ENCODE measurements at places on chromosomes 7 and 10.

DNA sequence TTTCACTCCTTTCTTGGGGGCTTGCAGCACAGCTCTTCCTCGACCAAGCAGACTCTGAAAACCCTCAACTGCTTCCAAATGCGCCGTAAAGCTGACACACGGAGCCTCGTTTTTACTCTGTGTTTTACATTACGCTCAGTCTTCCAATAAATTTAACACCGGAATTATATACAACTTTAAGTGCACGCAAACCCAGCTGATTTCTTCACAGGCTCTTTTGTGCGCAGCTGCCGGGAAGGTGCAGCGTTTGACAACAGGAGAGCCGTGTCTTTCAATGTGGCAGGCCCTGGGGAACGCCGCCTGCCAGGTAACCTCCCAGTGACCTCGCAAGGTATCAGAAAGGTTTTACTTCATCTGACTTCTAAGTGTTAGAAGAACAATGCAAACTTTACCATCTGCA lies 35.0 kb downstream of the GFRA1 start:
- DNase-seq, result no peak

- DNase-seq, result no peak
Measured at GRCh38 chr10:3333426-3333825, 160.8 kb upstream of the PITRM1 start.

DNA sequence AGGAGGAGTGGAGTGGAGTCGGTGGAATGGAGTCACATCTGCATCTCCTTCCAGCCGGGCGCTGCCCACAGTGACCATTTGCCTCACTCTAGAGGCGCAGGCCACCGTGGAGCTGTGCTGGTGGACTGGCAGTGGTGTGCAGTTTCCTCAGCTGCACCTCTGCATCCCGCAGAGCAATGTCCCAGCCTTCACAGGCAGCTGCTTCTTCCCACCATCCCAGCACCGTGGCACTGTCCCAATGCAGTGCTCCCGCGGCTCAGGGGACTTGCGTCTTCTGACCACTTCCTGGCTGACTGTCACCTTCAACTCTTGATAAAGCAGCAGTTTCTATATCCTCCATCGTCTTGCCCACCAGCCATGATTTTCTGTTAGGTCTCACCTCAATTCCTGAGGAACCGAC lies 90.3 kb upstream of the SFMBT2 start:
- DNase-seq, result no peak

DNA sequence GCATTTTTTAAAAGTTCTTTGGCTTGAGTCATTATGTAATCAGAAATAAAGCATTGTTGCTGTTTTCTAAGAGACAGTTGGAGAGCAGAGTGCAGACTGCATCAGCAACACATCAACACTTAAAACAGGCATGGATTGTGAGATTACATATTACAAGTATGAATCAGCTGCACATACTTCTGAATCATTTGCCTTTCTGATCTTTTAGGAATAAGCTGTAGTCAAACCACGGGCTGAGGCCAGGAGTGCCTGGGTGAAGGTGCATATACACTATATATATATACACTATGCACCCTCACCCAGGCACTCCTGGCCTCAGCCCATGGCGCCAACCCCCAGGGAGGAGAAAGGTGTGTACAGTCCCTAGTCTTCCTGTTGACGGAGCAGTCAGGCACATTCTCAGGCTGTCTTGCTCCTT lies 52.4 kb upstream of the DLX6 start:
- no peak for DNase-seq

- DNase-seq, result peak; percentile 69
Measured at GRCh38 chr10:74189999-74190421, 39.0 kb downstream of the ADK start.
